ENCODE measurements at places on chromosomes 6 and 20.

GRCh38 chr20:5675103-5676091, 74.8 kb upstream of the SHLD1 start:
- peak; percentile 44 for DNase-seq

DNA sequence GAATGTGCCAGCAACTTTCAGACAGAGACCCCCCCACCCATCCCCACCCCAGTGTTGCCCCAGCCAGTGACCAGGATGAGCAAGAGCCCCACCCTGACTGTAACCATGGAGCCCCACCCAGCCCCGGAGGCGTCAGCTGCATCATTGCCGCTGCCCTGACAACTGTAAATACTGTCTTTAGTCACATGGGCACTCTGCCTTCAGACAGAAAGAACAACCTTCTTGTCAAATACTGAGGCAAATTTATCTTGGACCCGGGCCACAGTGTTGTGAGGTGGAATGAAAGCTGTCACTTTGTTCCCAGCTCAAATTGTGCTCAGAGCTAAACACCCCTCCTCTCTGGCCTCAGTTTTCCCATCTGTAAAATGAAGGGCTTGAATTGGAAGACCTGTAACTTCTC, 23.7 kb downstream of the MOCS3 start:
- DNase-seq: peak; percentile 21

DNA sequence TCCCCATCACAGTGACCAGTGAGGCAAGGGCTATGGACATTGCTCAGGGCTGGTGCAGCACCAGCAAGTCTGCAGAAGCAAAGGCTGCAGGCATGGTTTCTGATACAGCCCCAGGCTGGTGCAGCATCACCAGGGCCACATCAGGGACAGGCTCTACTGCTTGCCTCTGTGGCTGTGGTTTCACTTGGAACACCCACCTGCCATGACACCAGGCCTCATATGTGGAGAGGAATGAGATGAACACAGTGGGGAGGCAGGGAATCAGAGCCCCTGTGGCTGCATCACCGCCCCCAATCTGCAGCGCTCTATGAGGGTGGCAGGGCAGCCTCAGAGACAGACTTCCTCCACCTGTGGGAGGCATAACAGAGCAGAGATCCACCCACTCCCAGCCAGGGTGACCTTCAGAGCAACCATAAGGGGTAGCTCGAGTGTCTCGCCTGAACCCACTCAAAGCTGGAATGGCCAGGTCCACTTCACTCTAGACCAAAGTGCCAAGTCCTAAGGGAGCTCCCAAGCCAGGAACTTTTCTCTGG, 7.9 kb downstream of the RING1 start:
- no peak for DNase-seq

DNA sequence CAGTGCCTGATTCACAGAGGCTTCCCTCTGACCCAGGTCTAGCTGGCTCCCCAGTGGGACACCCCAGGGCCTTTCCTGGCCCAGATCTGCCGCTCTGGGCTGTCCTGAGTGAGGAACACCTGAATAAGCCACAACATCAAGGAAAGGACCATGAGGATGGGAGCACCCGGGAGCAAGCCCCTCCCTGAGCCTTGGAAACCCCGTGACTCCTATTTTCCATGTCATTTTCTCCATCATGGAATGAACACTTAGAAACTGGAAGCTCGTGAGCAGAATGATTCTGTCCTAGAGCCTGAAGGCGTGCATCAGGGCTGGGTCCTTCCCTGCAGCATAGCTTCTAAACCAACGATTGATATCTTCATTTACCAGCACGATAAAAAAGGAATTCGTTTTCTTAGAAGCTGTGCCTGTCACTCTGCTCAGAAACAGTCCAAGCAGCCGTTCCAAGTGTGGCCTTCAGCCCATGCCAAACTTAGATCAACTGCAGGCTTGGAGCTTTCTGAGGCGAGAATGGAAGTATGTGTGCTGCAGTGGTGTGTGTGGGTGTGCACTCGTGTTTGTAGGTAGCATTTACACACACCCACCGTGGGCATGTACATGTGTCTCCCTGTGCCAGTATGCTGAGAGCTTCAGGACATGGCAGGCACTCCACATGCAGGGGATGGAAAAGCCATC, 83.2 kb upstream of the FOXC1 start:
- DNase-seq: no peak

DNA sequence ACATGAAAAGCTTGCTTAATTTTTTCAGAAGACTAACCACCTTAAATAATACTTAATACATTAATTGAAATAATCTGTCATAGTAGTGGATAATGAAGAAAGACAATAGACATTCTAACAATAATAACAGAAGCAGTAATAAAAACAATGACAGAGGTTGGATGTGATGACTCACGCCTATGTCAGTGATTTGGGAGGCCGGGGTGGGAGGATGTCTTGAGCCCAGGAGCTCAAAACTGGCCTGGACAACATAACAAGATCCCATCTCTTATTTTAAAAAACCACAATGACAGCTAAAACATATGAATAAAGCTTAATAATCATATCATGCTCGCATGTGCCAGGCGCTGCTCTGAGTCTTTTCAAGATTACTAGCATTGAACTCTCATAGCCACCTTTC, 105.5 kb downstream of the IPCEF1 start:
- DNase-seq: no peak

- DNase-seq: no peak
Measured at GRCh38 chr6:165725201-165725600, 62.2 kb upstream of the PDE10A start.

DNA sequence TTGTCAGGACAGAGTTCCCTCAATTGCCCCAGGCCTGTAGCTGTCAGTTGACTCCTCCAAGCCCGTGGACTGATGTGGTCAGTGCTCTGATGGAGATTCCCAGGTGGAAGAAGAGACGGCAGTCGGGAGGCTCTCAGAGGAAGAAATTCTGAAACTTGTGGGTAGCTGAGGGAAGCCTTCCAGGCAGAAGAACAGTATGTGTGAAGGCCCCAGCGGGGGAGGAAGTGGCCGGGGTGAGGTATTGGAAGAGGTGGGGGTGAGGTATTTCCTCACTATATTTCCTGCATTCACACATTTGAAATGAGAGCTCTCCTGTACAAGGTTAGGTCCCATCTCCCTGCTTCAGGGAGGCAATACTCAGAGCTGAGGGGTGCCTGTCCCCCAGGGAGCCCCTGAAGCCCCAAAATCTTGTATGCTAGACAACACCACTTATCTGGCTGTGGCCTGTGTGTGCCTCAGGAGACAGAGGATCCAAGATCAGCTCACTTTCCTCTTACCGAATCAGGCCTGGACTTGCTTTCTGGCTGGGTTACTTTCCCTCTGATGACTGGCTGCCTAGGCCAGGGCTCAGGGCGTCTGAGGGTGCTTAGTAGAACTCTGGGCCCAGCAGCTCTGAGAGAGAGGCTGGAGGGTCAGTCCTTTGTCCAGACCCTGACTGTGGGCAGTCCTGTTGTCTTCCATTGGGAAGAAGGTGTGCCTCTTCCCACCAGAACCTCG, 49.3 kb upstream of the MYL9 start:
- DNase-seq: peak; percentile 44

GRCh38 chr20:61757678-61758563, 307.8 kb downstream of the TAF4 start:
- DNase-seq: peak; percentile 78
